Astrocyte (in vitro differentiated cells and primary cell): ENCODE measurements at places on chromosomes 4 and X. TPM values are rescaled to one million over a fixed set of nuclear protein-coding genes. Genes with fewer than 3 reads are reported as not detected.

- DNase-seq, result no peak
Observed at GRCh38 chr4:177376024-177376423, 66.2 kb downstream of the AGA start.

The TMSB15B gene
- total RNA-seq, result 6.3 and 8.0 TPM in 2 replicates

The KIT gene
- 5.3 and 8.1 TPM in 2 replicates for total RNA-seq

- no peak for DNase-seq
Observed at GRCh38 chr4:5192271-5192670, 141.0 kb downstream of the STK32B start.

- DNase-seq, result peak; percentile 22
Observed at GRCh38 chrX:29762006-29762405, 453.4 kb upstream of the MAGEB2 start.

The SPANXC gene
- total RNA-seq, result not detected in 2 replicates

DNA sequence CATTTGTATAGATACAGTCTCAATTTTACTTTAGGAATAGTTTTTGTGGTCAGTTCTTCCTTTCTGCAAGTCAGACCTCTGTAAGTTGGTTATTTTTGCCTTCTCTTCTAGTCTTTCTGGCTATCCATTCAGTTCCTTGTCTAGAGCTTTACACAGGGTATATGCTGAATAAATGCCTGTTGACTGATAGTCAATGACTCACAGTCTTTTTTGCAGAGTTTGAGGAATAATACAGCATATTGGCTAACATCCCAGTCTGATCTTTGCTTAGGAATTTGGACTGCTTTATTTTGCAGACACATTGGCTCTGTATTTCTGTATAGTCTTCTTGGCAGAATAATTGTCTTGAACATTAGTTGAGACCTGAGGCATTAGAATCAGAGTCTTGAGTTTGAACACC is 132.4 kb downstream of the MAGEC1 start:
- DNase-seq, result peak; percentile 48

- no peak for DNase-seq
Observed at GRCh38 chrX:123882391-123882790, 22.5 kb downstream of the XIAP start.

The TCEANC gene
- total RNA-seq, result 1.0 and 2.3 TPM in 2 replicates

- DNase-seq, result peak; percentile 47
Observed at GRCh38 chr4:122588453-122589238, 32.2 kb downstream of the IL21 start.

DNA sequence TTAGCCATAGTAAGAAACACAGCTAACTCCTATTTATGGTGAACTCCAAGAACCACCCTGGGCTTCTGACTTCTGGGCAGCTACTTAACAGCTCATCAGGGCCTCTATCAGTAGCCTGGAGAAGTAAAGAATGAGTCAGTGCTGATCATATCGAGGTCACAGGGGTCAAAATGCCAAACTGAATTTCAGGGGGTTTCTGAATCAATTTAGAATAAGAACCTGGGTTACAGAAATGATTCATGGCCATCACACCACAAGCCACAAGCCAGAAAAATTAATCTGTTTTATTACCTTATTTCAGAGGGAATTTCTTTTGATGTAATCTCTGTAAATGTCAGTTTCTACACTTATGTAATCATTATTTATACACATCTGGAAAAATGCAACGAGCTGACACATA is 64.4 kb downstream of the CHST7 start:
- DNase-seq, result peak; percentile 33
